ENCODE measurements at places on chromosomes 11 and 22.
A peak's percentile ranks its signal among the peaks of the same experiment; 100 is the strongest.

DNA sequence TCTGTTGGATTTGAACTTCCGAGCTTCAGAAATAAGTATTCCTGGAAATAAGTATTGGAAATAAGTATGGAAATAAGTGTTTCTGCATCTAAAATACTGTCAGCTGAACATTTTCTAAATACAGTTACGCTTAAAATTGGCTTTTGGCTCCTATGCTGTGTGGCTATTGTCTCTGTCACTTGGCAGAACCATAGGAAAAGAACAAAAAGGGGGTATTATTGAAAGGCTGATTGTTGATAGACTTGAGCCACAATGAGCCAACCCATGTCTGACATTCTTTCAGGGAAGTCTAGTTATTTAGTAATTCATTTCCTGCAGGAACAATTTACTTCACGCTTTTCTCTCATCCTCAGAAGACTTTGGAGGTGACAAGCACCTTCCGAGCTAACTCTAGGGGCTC is 32.5 kb upstream of the LARGE1 start:
- DNase-seq = no peak

DNA sequence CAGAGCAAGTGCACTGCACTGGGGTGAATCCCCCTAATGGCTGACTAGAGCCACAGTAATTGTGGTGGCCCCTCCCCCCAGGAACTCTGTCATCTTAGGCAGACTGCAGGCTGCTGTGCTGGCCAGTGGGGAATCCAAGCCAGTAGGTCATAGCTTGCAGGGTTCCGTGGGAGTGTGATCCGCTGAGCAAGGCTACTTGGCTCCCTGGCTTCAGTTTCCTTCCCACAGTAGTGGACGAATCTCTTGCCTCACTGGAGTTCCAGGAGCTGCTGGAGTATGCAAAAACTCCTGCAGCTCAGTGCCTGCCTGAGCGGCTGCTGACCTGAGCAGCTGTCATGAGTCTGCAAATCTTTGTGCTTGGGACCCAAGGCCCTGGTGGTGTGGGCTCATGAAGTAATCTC is 13.2 kb downstream of the OOSP3 start:
- DNase-seq = no peak

DNA sequence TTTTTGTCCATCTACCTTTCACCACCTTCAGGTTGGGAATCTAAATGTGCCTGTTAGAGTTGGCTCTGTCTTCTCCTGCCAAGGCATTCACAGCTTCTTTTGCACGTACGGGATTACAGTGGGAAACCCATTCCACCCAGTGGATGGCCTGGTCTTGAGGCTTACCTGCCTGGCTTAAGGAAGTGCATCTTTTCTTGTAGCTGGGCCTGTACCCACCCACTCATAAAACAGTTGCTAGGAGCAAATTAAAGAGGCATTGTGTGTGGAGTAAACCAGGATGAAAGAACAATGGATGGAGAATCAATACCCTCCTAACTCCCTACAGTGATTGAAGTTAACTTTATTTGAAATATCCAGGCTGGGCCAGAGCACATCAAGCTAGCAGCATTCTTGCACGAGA is 71.6 kb downstream of the TEAD1 start:
- DNase-seq = no peak

GRCh38 chr11:12200279-12200990 is 90.0 kb downstream of the MICAL2 start:
- peak; percentile 21 for DNase-seq

DNA sequence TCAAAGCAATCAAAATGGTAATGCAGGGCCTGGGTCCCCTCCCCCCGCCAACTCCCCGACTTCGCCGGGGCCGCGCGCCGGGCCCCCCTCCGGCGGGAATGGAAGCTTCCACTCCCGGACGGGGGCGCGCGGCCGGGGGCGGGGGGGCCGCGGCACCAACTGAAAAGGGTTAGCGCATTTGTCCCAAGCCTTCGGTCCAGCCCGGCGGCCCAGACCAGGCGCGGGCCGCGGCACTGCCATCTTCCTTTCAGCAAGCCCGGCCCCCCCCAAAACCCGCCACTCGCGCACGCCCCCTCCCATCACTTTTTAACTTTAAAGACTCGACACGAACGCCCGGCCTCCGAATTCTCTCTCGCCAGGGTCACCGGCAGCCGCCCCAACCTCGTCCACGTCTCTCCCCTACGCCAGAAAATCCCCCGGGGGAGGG is 2.8 kb downstream of the PHF21B start:
- DNase-seq = peak; percentile 75

GRCh38 chr11:1777737-1778136 is 14.0 kb upstream of the CTSD start:
- no peak for DNase-seq

GRCh38 chr11:45152740-45153595 is 6.5 kb downstream of the PRDM11 start:
- DNase-seq = no peak

DNA sequence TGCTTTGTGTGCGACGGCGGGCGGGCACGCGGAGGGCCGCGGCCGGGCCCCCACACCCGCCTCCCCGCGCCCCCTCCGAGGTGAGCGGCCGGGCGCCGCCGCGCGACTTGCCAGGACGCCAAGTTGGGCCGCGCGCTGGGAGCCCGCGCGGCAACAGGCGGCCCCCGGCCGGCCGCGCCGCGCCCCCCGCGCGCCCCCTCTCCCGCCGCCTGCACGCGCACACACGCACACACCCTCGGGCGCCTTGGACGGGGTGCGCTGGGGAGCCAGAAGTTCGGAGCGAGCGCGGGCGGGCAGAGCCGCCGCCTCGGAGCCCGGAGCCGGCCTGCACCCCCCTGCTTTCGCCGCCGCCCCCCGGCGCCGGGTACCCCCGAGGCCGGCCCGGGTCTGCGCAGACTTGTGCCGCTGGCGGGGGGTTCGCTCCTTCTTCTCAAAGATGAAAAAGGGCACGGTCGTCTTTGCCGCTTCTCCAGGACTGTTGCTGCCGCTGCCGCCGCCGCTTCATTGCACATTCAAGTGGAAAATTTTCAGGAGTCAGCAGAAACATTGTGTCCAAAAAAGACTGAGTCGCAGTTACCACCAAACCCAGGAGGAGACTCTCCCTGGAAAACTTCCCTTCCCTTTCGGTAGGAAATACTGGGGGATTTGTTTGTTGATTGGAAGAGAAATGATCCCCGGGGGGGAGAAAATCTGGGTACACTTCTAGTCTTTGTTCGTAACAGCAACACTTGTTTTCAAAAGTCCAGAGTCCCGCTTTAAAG is 895 bp downstream of the TEAD1 start:
- peak; percentile 81 for DNase-seq

DNA sequence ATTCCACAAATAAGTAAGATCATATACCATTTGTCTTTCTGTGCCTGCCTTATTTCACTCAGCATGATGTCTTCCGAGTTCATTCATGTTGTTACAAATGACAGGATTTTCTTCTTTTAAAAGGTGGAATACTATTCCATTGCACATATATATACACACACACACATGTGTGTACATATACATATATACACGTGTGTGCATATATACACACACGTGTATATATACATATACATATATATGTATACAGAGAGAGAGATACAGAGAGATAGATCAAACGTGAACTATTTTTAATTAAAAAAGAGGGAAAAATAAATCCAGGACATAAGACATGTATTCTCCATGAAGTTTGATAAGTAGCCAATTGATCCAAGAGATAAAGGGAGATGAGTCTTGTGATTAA is 108.1 kb downstream of the TRPC6 start:
- no peak for DNase-seq

DNA sequence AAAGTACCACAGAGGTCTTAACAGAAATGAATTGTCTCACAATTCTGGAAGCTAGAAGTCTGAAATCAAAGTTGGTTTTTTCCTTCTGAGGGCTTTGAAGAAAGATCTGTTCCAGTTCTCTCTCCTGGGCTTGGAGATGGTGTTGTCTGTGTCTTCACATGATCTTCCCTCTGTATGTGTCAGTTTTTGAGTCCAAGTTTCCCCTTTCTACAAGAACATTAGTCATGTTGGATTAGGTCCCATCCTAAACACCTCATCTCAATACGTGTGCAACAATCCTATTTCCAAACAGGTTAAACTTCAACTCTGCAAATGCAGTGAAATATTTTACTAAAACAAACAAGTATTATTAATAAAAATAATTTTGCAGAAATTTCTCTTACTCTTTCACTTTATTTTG is 3.1 kb upstream of the PTS start:
- DNase-seq = no peak

DNA sequence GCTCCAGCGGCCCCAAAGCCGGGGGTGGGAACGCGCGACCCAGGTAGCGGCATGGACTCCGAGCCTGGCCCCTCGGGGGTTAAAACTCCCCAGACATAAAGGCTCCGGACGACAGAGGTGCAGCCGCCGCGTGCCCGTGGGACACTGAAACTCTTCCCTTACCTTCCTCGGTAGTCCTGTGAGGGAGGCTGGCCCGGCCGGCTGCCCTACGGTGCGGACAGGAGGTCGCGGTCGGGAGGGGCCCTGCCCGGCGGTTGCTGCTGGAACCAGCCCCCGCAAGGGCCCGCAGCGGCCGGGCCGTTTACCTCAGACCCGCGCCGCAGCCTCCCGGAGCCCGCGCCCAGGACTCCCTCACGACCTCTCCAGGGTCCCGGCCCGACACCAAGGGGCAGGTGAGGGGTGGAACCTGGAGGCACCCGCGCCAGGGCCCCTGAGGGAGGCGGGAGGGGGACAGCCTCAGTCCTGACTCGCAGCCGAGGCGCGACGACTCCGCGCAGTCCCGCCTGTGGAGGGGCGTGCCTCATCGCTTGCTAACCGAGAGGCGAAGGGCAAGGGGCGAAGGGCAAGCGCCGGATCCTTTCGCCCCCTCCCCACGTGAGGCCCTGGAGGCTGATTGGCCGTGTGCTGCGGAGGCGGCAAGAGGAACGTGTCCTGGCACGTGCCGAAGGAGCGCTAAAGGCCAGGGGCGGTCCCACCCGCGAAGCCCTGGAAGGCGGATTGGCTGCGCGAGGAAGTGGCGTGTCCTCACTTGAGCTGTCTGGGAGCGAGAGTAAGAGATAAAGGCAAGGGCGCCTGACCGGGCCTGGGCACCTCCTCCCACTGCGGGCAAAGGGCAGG is at the start of gene UPB1:
TSS of gene UPB1 (plus strand) at position 805 of the 837 bp plus-strand sequence. CDS start 72 bp downstream, outside the sequence.
- peak; percentile 11 for DNase-seq

DNA sequence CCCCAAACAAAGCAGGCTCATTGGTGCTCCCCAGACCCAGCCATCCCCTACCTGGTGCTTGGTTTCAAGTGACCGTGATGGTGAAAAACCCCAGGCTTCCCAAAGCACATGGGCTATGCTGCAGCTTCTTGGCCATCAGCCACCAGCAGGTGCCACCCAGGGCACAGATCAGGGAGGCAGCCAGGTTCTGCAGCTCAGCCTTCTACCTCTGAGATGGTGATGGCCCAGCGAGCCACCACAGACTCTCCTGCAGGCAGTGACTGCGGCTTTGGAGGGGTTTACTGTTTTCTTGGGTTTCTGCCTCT is 70.0 kb upstream of the ALX4 start:
- peak; percentile 62 for DNase-seq

GRCh38 chr22:43343262-43343669 is at the start of gene SCUBE1:
Gene SCUBE1 (minus strand): TSS chr22:43343372. CDS start chr22:43343261, 111 bp downstream.
- peak; percentile 63 for DNase-seq

- no peak for DNase-seq
These were observed 141.0 kb downstream of the ARHGAP20 start for GRCh38 chr11:110571081-110571720.

DNA sequence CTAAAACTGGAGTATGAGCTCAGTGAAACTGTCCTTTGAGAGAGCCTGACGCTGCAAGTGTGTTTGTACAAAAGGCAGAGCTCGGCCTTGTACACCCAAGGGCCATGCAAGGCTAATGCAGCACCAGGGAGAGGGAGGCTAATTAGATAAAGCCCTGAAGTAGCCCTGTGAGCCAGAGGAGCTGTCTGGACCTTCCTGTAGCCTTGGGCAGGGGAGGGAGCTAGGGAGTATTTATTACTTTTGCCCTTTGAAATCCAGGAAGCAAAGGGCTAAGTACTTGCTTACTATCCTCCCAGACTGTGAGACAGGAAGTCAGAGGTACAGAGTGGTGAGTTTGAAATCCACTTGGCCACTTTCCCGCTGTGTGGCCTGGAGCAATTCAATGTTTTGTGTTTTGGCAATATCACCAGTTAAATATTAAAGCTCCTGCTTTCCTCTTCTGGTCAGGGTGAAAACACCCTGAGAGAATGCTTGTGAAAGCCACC is 10.2 kb upstream of the LDHA start:
- DNase-seq = peak; percentile 59

DNA sequence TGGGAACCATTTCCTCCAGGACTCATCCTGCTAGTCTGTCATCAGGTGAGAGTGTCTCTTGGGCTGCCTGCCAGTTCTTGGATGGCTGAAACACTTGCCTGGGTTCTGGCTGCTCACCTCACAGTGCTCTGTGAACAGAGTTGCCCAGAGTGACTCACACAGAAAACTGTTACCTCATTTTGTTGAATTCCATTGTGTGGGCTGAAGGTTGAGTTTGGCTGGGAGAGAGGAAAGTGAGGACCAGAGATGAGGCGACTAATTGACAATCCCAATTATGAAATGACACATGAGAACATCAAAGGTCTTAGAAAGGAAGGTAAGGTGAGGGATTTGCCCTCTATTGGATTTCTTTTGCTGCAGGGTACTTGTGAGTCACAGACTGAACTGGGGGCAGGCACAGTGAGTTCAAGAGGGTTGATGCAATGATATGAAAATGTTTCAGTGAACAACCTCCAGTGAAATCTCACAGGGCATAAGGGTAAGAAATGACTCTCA is 20.2 kb upstream of the CALCB start:
- no peak for DNase-seq

- no peak for DNase-seq
These were observed 5.4 kb upstream of the MAPK8IP1 start for GRCh38 chr11:45879803-45880686.

GRCh38 chr11:2298131-2298794 is 3.5 kb downstream of the C11orf21 start:
- no peak for DNase-seq

DNA sequence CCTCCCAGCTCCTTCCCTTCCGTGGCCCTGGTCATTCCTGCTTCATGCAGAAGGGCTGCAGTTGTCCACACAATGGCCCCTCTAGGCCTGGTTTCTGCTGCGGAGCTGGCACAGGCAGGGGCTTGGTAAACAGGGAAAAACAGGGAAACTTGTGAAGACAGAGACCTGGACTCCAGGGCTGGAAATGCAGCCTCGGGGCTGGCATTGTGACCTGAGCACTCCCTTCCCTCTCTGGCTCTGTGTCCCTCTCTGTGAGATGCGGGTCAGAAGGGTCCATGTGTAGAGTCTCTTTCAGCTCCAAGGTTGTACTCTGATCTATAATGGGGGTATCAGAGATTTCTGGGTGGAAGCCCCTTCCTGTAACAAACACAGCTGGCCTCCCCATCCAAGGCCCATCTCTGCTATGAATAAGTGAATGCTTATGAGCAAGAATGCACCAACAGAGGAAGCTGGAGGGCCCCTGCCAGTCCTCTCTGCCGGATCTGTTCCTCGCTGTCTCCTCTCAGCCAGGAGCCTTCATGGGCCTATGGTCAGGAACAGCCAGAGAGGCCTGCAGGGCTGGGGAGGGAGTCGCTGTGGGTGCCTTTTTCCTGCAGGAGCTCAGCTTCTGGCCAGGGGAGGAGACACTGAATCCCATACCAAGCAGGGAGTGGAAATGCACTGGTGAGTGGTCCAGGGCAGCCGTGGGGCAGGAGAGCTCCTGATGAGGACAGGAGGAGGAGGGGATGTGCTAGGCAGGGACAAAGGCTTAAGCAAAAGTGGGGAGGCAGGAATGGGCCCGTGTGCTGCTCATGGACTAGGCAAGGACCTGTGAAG is 6.7 kb upstream of the DERL3 start:
- DNase-seq = no peak
